ENCODE measurements at places on chromosomes 7 and 10. TPM values are rescaled to one million over a fixed set of nuclear protein-coding genes. Genes with fewer than 3 reads are reported as not detected.

DNA sequence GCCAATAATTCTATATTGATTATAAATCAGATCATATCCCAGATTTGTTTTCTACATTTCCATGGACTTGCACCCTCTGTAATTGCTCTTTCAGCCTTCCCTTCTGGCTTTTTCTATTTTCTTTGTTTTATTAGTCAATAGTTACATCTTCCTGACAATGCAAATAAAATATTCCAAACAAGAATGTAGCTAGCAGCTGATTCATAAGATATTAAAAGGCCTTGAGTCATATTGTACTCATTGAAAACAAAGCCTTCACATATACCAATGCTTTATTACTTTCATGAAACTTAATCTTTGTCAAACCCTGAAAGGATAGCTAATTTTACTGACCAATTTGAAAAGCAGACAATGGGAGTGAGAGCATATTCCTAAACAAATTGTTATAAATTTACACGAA is 10.7 kb upstream of the SFMBT2 start:
- DNase-seq: no peak

DNA sequence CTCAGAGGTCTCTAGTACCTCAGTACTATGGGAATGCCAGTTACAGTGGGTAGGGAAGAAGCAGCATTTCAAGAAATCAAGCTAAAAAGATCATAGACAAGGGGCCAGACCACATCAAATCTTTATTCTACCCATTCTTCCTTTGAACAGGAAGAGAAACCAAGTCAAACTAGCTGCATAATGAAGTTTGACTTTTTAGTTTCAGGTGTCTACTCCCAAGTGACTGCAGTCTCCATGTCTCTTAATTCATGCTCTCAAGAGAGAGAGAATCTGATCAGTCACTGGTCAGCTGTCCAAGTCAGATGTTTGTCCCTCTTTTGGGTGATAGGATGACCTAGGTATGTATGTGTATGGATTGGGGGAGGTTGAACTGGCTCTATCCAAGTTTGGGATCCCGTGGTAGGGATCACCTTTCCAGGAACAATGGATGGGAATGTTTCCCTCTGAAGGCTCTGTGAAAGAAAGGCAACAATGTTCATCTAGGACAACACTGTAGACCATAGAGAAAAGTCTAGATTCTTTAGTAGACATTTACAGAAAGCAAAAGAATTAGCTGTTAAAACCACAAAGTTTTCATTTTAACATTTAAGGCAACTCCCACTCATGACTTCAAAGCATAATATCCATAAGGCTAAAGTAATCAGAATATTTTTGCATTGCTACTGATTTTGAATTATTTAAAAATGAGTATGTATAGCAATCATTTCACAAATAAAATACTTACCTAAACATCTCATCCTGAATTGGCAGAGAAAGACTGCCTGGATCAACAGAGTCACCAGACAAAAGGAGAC is 30.1 kb upstream of the PRTFDC1 start:
- no peak for DNase-seq

GRCh38 chr10:82191653-82192052 is 316.7 kb downstream of the NRG3 start:
- DNase-seq: no peak

Gene DGKI
- 5.6 TPM for total RNA-seq

Gene TMEM236
- total RNA-seq: 0.10 TPM

All from tongue (tissue), 3 donors.